Cerebellar nuclear complex (tissue), 1 donor: ENCODE measurements at places on chromosomes 6 and 20.

DNA sequence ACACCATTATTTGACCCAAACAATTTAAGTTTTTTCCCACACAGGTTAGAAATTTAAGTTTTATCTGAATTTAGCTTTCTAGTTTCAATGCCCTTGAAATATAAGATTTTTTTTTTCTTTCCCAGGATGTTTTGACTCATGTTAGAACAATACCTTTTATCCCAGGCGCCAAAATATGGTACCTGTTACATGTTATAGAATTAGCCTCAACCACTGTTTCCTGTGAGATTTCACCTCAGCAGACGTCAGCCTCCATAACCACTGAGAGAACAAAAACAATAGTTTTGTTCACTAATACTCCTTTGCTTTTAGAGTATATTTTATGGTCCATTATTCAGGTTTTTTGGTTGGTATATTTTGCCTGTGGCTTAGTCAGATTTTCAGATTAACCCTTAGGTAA, 302.9 kb downstream of the CDKAL1 start:
- no peak for DNase-seq

GRCh38 chr6:21937466-21937865, 343.9 kb downstream of the SOX4 start:
- no peak for DNase-seq

DNA sequence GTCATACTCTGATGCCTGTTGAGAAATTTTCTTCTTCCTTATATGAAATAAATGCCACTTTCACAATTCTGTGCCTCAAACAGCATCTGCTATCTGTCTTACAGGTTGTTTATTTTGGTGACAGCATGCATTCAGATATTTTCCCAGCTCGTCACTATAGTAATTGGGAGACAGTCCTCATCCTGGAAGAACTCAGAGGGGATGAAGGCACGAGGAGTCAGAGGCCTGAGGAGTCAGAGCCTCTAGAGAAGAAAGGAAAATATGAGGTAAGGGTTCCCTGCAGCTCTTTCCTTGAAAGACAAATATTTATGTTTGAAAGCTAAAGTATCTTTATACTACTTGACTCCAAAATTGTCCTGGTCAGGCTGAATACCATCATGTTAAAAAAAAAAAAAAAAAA, 15.8 kb downstream of the TSPYL4 start:
- DNase-seq, result no peak

GRCh38 chr20:16066571-16066970, 506.7 kb downstream of the KIF16B start:
- DNase-seq, result no peak

DNA sequence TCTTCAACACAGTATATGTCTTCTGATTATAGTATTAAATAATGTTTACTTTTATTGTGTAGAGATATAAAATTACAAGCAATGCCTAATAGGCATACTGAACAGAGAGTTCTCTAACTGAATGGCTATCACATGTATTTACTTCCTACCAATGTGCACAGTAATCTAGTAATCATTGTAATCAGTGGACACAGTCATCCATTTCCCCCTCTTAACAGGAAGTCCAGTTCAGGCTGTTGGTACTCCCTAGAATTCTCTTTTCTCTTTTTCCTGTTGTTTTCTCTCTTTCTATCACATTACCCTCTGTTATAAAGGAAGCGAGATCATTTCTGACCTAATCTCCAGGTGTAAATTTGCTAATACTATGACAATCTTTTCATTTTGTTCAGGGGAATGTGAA, 172.5 kb downstream of the HTR1B start:
- no peak for DNase-seq

DNA sequence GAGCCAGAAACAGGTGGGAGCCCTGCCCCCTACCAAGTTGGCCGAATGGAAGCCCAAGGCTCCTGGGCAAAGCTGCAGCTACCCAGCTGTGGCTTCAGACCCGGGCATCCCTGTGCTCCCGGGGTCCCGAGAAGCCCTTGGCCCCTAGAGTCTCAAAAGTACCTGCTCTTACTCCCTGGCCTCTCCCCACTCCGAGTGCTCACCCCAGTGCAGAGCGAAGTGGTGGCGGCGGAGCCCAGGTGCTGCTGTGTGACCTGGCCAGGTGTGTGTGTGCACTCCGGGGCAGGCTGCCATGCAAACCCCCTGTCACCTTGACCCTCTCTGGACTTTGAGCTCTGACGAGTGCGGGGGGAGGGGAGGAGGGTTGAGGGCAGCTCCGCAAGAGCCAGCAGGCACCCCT, 493.8 kb upstream of the MANEA start:
- DNase-seq, result no peak

DNA sequence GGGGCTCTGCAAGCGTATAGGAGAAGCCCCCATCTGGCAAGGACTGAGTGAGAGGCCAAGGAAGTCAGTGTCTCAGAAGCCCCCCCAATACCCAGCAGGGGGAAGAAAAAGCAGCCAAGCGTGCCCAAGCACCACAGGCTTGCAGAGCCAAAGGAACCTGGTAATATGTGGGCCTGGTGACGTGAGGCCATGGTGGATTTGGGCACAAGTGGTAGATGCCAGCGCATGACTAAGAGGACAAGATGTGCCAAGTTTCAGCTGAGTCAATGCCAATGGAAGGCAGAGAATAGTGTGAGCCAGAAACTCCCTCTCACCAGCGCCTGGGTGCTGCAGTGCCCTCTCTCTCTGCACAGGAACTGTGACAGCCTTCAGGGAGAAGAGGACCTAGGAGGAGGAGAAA, 110.0 kb downstream of the QRSL1 start:
- no peak for DNase-seq

- no peak for DNase-seq
Observed at GRCh38 chr20:19937651-19938420, 79.3 kb upstream of the NAA20 start.

DNA sequence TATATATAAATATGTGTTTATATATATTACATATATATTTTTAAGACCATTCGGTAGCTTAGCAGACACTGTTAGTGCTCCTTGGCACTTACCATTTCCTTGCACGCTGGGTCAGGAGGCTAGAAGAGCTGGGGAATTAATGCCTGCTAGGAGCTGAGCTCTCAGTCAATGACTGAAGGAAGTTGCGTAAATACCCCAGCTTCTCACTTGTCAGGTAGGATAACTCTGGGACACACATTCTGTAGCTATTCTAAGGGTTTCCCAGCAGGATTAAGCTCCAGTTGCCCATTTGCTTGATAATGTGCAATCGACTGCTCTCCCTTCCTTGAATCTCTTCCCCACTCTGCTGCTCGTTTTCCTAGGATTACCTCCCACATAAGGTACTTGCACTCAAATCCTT, 15.7 kb upstream of the DNAAF9 start:
- no peak for DNase-seq

- no peak for DNase-seq
Observed at GRCh38 chr6:168009331-168009730, 11.9 kb downstream of the KIF25 start.

DNA sequence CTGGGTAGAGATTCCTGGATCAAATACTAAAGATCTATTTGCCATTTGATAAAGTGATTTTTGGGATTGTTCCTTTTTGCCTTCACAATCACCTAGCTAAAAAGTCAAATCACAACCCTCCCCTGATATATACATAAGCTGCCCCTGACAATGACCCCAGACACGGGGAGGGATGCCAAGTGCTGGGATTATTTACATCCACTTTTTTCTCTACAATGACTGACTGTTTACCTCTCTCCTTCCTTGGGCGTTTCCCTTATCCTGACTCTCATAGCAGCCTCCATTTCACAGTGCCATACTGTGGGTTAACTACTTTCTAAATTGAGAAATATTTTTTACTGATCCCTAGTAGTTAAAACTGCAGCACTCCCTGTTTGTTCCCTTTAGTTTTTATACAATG, 150.8 kb upstream of the TMEM170B start:
- no peak for DNase-seq

DNA sequence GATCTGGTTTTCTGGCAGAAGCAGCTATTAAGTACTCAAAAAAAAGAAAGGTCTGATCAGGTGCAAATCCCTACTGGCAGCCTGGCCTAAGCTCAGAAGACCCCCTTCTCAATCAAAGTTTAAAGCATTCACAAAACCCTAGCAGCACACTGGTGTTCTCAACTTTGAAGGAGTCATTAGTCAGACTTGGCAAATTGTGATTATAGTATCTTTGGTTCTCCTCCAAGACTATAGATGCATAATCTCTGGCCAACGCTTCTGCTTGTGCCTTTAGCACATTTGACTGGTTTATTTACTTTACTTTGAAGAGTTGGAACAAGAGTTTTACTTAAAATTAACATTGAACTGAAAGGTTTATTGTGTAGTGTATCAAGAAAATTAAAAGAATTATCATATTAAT, 248.9 kb downstream of the PTPRK start:
- DNase-seq, result no peak

DNA sequence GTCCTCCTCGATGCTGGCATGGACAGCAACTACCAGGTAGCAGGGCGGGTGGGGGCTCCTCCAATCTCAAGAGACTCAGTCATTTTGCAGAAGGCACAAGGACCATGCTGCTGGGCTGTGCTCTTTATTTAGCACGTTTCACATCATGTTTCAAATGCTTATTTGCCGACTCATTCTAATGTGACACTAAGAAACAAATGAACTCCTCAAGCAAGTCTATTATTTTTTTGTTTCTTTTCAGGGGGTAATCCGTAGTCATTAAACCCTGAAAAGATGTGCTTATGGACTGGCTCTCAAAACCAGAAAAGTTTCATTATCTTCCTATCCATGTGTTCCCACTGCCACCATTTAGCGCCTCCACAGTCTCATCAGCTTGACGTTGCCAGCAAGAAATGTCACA, 92.9 kb downstream of the ANKS1A start:
- no peak for DNase-seq

GRCh38 chr6:152952045-152952444, 30.8 kb downstream of the FBXO5 start:
- DNase-seq, result no peak

- no peak for DNase-seq
Observed at GRCh38 chr6:40634429-40634828, 47.3 kb upstream of the LRFN2 start.

DNA sequence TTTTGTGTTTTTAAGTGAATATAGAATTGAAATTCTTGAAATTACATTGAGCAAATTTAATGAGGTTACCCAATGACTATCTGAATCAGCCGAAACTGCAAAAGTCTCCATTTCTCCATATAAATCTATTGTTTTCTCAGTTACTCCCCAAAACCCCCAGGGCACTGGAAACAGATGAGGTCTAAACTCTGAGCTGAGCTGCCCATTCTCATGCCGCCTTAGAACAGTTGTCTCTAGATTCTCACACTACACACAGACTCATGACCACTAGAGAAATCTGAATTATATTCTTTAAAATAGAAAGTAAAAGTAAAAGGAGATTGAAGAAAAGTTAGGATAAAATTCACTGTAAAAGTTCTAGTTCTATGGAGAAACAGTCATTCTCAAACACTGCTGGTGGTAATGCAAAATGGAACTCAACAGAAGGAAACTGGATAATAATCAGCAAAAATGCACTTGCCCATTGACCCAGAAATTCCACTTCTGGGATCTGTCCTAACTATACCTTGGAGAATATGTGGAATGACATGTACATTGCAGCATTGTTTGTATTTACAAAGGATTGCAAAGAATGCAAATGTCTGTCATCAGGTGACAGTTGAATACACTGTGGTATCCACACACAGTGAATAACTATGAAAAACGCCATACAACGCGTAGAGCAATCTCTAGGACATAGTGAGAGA, 125.5 kb downstream of the IPCEF1 start:
- no peak for DNase-seq

DNA sequence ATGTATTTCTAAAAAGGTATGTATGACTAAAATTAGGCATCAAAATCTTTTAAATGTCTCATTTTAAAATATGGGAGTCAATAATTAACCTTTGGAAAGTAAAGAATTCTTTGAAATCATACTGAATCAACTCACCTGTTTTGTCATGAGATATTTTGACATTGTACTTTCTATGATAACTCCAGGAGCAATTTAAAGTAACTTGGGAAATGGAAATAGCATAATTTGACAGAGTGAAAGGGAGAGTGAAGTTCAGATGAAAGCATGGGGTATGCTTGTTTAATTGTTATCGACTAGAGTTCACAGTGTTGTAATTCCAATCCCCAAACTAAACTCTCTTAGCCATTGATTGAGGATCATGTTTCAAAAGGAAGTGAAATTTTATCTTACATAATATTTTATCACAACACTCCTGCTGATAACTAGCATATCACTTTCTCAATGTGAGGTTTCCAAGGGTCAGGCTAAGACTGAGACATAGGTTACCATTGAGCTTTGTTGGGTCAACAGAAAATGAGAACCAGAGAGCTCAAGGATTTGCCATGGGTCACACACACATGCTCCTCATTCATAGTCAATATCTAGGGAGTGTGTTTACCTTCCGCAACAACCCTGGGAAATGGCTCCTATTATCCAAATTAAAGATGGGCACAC, 2.3 kb downstream of the GSTA1 start:
- no peak for DNase-seq

- no peak for DNase-seq
Observed at GRCh38 chr6:160801418-160801817, 99.4 kb downstream of the PLG start.
